ENCODE measurements at places on chromosomes 11 and 22.

DNA sequence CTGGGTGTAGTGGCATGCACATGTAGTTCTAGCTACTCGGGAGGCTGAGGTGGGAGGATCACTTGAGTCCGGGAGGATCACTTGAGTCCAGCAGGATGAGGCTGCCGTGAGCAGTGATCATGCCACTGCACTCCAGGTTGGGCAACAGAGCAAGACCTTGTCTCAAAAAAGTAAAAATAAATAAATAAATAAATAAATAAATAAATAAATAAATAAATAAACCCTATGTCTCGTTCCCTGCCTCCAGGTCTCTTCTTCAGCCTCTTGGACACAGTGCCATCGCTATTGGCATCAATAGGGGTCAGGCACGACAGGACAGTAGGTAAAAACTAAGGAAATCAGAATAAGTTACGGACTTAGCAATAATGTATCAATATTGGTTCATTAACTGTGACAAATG, 23.4 kb upstream of the SYT12 start:
- DNase-seq = no peak

DNA sequence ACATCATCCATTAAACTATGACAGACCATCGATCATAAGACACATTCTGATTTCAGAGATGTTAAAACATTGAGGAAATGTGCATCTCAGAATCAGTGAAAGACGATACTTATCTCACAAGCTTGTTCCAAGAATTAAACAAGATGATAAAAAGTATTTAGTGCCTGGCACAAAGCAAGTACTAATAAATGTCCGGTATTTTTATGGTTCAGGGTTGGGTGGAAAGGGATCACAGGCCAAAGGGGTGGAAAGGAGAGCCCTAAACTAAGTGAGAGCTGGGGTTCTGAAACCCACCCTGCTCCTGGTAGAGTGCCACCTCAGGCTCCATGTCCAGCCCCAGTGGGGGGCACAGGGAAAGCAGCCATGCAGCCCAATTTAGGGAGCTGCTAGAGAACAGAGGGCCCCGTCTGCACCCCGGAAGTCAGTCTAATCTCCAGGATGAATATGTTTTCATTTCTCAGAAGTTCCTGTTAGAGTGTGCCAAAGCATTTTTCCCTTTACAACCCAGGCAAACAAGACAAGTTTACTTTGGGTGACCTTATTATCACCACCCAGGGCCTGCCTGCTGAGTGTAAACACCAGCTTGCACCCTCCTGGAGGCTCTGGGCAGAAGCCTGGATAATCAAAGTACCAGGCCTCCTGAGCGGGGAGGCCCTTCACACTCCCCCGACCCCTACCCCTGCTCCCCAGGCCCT, 3.8 kb upstream of the CREB3L1 start:
- no peak for DNase-seq

DNA sequence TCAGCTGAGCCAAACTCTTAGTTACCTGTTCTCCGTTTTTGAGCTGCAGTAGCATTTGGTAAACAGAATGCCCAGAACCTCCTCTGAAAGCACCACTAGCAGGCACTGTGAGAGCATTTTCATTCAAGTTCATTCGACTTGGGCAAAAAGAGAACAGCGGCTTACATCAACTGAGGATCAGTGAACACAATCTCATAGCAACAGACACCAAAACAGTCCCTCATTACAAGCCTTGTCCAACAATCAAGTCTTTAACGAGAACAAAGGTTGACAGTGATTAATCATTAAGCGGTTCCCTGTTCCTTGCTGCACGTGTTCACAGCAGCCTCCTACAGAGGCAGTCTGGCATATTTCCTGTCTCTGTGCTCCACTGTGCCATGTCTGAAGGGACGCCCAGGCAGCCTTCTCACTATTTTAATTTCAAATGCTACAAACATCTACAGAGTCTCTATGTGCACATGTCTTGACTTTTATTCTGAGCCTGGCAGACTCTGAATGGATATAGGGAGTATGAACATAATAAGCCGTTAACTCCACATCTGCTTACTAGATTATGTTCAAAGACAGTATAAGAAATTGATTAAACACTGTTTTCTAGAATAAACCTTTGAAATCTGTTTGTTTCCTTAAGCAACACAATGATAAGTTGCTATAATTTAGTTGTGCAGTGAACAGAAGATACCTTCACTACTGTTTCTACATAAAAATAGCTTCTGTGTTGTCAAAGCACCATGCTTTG, 88.3 kb upstream of the MTMR2 start:
- DNase-seq = no peak

- DNase-seq = no peak
Measured at GRCh38 chr11:129286813-129287212, 88.8 kb upstream of the BARX2 start.

- no peak for DNase-seq
Measured at GRCh38 chr11:1913271-1914060, 6.0 kb upstream of the TNNT3 start.

DNA sequence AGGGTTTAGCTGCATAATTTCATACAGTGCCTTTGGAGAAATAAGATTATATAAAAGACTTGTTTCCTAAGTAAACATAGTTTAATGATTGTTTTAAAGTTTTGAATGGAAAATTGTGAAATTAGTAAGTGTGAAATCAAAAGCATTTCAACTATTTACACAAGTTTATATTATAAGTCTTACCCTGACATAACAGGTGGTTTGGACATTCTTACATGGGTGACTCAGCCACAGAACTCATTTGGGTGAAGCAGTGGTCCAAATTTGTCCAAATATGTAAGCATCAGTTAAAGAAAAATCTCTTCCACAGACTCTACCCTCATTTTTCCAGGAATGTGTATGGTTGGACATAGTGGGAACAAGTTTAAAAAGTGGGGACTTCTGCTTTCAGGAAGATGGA, 68.0 kb downstream of the USP47 start:
- no peak for DNase-seq

GRCh38 chr22:29308148-29308790, 1.8 kb downstream of the GAS2L1 start:
- DNase-seq = no peak

DNA sequence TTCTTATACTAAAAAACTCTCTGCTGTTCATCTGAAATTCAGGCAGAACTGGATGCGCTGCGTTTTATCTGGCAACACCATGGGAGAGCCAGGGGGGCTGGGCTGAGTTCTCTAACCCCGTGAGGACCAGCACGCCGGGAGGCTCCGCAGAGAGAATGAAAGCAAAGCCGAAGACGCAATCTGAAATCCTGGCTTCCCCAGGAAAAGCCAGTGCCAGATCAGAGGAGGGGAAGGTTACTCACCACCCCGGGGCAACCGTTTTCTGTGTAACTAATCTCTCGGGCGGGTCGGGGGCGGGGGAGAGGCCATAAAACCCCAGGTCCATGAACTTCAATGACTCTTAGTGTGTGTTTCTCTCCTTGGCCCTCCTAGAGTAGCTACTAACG, 99.4 kb downstream of the SHANK2 start:
- no peak for DNase-seq

DNA sequence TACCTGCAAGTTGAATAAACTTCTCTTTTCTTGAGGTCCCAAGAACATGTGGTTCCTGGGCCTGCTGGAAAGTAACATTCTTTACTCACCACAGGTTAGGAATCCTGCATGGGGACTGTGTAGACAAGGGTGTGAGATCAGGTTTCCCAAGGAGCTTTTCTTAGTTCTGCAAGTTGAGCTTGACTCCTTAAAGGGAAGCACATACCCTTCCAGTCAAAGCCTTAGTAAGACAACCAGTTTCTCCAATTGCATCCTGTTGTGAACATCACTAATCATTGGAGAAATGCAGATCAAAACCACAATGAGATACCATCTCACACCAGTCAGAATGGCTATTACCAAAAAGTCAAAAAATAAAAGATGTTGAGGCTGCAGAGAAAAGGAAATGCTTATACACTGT, 48.3 kb upstream of the PAK1 start:
- DNase-seq = no peak

DNA sequence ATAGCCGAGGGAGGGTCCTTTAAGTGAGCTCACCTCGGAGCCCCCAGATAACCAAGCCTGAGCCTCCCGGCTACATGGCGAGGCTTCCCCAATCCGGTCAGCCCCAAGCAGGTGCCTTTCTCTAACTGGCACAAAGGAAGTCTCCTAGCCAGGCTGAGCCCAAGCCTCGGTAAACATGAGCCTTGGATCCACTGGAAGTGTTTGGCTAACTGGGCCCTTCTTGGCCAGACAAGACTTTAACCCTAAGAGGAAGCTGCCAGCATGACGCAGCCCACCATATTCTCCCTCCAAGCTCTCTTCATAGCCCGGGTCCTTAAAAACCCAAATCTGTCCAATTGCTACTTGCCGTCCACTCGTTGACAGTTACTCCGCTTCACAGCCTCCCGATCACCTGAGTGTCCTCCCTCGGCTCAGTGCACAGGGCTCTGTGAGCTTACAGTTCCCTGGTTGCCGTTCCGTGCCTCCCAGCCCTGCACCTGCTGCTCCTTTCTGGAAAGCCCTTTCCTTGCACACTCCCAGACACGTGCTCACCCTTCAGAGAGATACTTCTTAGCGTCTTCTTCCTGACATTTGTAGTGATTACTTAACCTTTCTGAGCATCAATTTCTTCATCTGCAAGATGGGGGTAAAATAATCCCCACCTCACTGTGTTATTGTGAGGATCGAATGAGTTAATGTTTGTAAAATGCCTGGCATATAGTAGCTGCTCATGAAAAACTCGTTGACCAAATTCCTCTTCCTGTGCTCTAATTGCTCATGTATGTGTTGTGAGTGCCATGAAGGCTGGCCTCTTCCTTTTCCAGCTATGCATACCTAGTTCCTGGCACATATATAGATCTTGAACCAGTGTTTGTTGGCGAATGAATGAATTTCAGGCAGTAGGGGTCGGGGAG, 25.6 kb downstream of the TXN2 start:
- DNase-seq = no peak

DNA sequence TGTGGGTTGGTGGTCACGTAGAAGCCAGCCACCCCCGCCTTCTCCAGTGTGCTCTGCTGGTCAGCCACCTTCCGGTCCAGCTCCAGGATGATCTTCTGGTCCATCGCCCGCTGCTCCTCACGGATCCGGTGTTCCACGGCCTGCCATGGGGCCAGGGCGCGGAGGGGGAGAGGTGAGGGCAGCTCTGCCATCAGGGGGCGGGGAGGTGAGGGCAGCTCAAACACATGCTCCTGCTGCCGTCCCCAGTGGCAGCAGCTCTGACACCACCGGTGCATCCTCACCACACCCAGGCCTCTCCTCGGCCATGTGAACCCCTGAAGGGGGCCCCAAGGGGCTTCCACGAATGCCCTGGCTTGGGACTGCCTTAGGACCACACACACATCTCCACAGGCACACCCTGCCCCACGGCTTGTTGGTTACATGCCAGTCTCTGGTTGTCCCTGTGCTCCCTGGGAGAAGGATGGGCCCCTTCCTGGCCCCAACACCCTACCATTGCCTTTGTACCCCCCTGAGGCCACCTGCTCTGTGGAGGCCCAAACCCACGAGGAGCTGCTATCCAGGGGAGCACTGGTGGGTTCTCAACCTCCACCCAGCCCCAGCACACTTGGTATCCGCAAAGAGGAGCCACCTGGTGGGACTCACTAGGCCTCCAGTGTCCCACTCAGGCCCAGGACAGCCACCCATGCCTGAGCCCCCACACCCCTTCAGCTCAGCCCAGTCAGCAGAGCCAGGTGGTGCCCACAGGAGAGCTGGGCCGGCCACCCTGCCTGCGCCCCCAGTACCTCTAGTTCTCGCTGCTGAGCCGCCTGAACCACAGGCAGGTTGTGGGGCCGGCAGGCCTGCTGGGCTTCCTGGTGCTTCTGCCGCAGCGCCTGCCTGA, 4.3 kb downstream of the DGCR6L start:
- DNase-seq = no peak

GRCh38 chr22:44351685-44352377, 39.1 kb upstream of the SHISAL1 start:
- peak; percentile 4 for DNase-seq

DNA sequence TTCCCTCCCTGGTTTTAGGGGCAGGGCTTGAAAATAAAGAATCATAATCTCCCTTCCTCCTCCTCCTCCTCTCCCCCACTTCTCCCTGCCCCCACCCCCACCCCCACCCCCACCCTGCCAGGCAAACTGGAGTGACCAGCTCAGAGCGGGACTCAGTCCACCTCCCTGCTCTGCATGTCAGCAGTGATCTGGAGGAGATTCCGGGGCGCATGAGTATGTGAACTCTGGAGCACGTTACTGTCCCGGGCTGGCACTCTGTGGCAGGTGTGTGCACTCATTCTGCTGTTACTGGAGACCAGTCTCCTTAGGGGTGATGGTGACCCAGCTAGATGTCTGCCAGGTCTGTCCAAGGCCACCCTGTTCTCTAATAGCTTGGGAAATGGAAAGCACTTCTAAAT, 33.9 kb downstream of the MARK2 start:
- no peak for DNase-seq

GRCh38 chr11:47010179-47010578, 73.6 kb downstream of the CSTPP1 start:
- no peak for DNase-seq

DNA sequence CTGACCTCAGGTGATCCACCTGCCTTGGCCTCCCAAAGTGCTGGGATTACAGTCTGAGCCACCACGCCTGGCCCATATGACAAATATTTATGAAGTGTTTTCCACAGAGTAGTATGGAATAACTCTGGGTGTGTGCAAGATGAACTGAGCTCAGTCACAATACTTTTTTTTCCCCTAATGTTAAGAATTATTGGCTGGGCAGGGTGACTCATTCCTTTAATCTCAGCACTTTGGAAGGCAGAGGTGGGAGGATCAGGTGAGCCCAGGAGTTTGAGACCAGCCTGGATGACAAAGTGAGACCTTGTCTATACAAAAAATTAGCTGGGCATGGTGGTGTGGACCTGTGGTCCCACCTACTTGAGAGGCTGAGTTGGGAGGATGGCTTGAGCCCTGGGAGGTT, 6.4 kb downstream of the PTPRJ start:
- no peak for DNase-seq

GRCh38 chr11:2657697-2658284, 42.0 kb downstream of the KCNQ1OT1 start:
- DNase-seq = no peak

GRCh38 chr11:123475469-123475868, 45.4 kb downstream of the GRAMD1B start:
- DNase-seq = no peak

DNA sequence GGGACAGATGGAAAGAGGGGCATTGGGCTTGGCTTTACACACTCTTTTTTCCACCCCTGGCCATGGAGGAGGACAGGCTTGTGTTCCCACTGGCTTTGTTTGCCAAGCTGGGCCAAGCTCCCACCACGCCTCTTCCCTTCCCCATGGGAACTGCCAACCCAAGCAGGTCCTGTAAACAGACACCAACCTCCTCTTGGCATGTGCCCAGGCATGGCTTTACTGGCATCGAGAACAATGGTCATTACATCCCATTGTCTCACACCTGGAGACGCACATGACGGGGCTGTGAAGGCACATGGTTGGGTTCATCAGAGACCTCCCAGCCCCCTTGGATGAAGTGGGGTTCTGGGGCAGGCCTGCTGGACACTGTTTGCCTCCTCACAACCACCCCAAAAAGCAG, 11.7 kb downstream of the SEC14L3 start:
- DNase-seq = no peak

- DNase-seq = no peak
Measured at GRCh38 chr11:81245791-81246190, 1487.9 kb downstream of the FAM181B start.
